ENCODE measurements at places on chromosomes 3 and 15.

DNA sequence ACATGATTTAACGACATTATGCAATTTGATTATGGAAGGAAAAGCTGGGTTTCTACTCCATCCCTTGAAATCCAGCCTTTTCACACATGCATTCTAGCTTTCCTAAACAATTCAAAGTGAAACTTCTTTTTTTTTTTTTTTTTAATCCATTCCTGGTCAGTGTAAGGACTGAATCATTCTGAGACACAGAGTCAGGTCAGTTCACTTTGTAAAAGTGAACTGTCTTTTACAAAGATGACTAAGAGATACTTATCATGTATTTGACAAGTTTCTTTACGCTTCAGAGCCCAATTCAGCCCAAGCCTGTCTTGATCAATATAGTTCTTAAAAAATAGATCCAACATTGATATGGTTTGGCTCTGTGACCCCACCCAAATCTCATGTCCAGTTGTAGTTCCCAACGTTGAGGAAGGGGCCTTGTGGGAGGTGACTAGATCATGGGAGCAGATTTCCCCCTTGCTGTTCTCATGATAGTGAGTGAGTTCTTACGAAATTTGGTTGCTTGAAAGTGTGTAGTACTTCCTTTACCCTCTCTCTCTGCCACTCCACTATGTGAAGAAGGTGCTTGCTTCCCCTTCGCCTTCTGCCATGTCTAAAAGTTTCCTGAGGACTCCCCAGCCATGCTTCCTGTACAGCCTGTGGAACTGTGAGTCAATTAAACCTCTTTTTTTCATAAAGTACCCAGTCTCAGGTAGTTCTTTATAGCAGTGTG lies 345.6 kb upstream of the THBS1 start:
- no peak for DNase-seq

DNA sequence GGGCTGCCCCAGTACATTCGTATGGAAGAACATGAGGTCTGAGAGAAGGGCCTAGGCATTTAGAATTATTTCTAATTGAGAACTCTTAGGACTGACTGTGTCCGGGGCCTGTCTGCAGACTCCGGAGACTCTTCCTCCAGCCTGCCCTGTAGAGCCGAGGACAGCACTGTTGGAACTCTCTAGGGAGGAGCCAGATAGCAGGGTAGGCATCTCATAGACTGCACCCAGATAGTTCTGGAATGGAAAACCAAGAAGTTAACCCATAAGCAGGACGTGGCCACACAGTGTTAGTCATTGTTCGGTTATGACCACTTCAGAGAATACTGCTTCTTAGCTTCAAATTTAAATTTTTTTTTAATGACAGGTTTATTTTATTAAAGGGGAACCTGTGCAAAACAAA lies 59.5 kb downstream of the SNRK start:
- DNase-seq: peak; percentile 38

DNA sequence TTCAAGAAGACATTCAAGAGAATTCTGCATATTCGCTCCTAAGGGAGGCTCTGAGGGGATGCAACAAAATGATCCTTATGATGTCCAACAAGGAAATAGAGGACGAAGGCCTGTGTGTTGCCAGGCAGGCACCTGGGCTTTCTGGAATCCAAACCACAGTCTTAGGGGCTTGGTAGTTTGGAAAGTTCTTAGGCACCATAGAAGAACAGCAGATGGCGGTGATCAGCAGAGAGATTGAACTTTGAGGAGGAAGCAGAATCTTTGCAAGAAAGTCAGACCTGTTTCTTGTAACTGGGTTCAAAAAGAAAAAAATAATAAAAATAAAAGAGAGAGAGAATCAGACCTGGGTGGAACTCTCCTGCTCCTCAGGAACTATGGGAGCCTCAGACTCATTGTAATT lies 11.7 kb upstream of the ATG7 start:
- DNase-seq: no peak

GRCh38 chr15:64009798-64010261 lies 36.5 kb downstream of the DAPK2 start:
- peak; percentile 60 for DNase-seq

DNA sequence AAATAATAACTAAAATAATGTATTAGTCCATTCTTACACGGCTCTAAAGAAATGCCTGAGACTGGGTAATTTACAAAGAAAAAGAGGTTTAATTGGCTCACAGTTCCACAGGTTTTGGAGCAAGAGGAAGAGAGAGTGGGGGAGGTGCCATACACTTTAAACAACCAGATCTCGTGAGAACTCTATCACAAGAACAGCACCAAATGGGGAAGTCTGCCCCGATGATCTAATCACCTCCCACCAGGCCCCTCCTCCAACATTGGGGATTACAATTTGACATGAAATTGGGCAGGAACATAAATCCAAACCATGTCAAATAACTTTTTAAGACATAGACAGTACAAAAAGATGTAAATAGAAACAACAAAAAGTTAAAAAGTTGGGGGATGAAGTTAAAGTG lies 63.2 kb downstream of the ILDR1 start:
- no peak for DNase-seq

- no peak for DNase-seq
Observed at GRCh38 chr3:141083226-141083625, 32.1 kb downstream of the SPSB4 start.

DNA sequence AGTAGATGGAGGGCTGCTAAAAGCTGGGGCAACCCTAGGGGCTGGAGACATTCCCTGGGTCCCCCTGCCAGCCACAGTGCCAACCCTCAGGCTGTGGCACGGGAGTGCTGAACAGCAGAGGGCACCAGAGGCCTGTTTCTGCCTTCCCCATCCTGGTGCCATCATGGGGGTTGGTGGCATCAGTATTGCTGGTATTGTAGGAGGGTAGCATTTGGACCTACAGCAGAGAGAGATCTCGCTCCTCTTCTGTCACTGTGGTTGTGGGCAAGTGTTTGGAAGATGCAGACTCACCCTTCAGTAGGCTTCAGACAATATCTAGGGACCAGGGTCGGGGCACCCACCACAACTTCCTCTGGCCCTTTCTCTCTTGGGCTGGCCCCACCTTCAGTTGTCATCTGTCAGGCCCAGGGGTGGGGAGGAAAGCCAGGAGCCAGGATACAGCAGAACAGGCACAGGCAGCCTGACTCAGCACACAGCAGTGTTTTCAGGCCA lies 123.5 kb downstream of the RPLP1 start:
- DNase-seq: peak; percentile 82

DNA sequence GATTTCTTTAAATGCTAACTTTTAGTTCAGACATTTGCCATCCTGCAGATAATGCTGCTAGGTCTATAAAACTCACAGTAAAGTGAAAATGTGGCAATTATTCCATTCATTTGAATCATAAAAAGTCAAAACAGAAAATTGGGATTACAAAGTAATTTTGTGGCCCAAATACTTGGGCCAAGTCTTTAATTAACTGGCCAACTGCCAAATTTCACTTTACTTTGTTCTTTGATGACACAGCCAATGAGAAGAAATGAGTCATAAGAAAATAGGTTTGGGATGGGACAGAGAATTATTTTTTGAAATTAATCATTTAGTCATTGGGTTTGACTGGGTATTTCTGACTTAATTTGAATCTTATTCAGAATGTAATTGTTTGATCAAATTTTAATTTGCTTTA lies 89.8 kb upstream of the SLC2A2 start:
- DNase-seq: no peak

- no peak for DNase-seq
Observed at GRCh38 chr3:160697637-160698380, 20.8 kb downstream of the ARL14 start.

GRCh38 chr3:6287088-6287875 lies 573.6 kb upstream of the GRM7 start:
- DNase-seq: no peak

GRCh38 chr3:56269755-56270535 lies 198.3 kb downstream of the ERC2 start:
- DNase-seq: no peak

DNA sequence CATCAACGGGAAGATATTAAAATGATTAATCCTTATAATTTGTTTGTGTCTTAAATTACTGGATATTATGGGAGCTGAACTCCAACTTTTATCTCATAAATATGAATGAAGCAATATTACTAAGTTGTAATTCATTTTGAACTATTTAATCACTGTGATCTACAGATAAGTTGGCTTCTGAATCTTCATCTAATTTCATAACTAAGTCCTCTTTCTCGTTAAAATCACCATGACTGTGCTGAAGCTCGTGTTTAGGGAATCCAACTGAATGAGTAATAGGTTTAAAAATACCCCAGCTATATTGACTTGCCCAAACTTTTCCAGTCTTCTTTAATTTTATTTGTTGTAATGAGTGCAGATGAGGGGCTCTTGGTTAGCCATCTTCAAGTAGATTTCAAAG lies 14.1 kb downstream of the MDFIC2 start:
- no peak for DNase-seq

DNA sequence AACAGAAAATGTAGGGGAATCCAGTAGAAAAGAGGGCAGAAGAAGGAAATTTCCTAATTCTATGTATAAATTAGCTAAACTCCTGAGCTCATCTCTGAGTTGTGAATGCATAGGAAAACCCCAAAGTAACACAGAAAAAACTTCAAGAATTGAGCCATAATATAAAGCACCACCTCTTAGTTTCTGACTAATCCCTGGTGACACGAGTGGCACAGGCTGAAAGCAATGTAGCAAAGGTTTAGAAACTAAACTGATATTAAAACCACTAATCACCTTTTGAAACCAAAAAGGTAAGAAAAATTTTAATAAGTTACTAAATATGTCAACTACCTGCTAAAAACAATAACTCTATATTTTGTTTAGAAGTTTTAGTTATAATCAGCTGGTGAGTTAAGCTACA lies 255.6 kb upstream of the NECTIN3 start:
- DNase-seq: no peak

GRCh38 chr15:83610132-83610531 lies 43.8 kb upstream of the ADAMTSL3 start:
- DNase-seq: no peak

GRCh38 chr15:80822256-80822655 lies 43.1 kb downstream of the CEMIP start:
- no peak for DNase-seq

GRCh38 chr3:108096532-108097321 lies 5.9 kb upstream of the CD47 start:
- no peak for DNase-seq

DNA sequence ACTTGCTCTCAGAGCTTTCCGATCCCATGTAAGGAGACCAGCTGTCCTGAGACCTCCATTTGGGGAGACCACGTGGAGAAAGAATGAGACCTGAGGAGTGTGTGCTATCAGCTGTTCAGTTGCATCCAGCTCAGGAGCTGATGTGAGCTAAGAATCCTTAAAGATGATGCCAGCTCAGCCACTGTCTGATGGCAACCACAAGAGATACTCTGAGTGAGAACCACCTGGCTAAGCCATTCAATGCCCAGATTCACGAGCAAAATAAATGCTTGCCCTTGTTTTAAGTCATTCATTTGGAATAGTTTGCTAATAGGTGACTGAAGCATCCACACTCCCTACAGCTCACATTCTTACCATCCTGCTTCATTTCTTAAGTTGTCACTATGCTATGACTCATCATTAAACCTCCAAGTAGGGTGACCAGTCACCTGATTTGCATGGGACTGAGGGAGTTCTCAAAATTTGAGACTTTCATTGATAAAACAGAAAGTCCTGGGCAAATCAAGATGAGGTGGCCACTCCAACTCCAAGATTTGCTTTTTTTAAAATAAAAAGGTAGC lies 56.4 kb downstream of the SPTSSB start:
- DNase-seq: no peak

DNA sequence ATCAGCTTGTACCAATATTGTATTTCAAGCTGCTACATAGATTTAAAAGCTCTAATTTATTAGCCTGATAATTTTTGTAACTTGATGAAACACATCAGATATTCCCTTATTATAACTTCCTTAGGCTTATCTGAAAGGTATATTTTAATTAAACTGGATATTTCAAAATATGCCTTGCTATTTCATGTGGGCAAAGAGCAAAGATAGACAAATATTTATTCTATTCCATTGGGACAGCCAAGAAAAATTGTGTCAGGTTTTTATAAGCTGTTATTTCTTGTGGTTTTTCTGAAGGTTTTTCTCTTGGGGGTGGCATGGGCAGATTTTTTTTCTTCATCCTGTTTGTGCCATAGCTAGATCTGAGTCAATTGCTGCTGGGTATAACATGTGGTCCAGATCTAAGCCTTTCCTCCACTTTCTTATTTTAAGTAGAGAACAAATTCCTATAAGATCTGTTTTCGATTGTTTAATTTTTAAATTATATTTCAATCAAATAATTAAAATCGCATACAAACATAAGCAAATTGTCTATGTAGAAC lies 249.5 kb downstream of the NAALADL2 start:
- no peak for DNase-seq

DNA sequence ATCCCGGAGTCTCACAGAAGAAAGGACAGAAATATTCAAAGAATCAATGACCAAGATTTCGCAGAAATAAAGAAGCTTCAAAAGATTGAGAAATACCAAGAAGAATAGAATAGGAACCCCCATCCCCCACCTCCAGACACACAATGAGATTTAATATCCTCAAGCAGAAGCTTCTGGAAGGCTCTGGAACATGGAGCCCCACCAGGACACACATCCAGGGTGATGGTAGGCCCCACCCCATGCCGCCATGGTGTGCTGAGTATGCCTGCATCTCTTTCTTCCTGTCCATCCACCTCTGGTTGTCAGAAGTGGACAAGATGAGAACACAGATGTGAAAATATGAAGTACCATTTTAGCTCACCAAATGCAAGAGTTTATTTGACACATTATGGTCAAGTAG lies 19.3 kb downstream of the PRR23E start:
- DNase-seq: no peak

- no peak for DNase-seq
Observed at GRCh38 chr15:39361497-39361896, 219.4 kb upstream of the THBS1 start.

Data from activated T-cell treated with anti-CD3 and anti-CD28 coated beads, Interleukin-2, amount 50 U/mL, for 48 hours (primary cell).